ENCODE measurements at places on chromosomes 3 and 15.
A peak's percentile ranks its signal among the peaks of the same experiment; 100 is the strongest.

- DNase-seq, result no peak
These were observed 87.8 kb downstream of the C3orf85 start for GRCh38 chr3:109224333-109224732.

- DNase-seq, result no peak
These were observed 7.0 kb downstream of the CLDN11 start for GRCh38 chr3:170425491-170426239.

DNA sequence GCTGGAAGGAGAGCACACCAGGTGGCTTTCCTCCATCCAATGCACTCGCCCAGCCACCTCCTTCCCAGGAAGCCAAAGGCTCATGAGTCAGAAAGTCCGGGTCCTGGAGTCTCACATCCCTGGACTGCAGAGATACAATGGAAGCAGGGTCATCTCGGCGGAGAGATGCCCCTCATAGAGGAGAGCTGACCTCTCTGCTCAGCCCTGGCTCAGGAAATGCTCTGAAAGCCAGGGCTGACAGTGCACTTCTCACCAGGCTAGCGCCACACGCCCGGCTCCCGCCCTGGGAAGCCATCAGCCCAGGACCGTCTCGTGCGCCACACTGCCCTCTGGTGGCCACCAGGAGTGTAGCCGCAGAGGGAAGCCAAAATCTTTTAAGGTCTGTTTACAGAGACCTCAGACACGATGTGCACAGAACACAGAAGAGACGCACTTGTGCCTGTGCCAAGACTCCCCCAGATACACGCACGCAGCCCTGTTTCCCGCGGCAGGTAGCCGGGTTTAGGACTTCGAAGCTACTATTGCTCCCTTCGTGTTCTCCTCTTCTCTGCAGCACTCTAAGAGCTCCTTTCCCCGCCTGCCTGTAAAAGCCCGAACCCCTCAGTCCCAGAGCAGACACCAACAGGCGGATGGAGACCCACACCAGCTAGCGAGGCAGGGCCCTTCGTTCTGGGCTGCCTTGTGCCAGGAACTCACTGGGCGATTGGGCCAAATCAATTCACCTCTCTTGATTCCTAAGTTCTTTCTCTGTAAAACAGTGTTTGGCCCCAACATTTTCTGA lies 9.7 kb downstream of the NTRK3 start:
- no peak for DNase-seq

DNA sequence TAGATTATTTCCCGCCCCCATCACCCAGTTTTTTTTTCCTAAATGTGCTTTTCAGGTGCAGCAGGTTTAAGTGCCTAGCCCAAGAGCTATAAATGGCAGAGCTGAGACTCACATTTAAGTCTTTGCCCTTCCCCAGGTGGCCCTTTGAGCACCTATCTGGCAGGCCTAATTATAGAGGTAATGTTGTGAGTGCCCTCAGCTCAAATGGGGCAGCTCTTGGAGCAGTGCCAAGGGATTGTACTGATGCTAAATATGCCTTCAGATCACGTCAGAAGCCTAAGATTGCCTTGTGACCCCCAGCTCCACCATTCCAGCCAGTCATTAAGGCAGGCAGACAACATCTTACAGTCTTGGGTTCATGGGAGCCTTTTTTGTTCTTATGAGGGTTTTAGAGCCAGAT lies 159.5 kb downstream of the RPLP1 start:
- DNase-seq, result no peak

GRCh38 chr3:179848711-179849110 lies 188.0 kb downstream of the PEX5L start:
- DNase-seq, result no peak

DNA sequence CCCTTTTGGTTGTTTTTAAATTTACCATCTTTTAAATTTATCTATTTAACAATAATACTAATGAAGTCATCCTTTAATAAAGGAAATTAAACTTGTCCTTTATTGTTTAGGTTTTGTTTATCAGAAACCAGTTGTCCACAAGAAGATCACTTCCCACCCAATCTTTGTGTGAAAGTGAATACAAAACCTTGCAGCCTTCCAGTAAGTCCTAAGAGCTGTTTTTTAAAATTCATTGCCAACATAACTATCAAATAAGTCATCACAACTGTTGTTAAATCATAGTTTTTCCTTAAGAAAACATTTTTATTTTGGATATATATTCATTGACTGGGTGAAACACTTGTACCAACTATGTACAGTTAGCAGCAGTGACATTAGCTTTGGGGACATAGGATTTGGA lies 59.4 kb downstream of the CALML4 start:
- no peak for DNase-seq

DNA sequence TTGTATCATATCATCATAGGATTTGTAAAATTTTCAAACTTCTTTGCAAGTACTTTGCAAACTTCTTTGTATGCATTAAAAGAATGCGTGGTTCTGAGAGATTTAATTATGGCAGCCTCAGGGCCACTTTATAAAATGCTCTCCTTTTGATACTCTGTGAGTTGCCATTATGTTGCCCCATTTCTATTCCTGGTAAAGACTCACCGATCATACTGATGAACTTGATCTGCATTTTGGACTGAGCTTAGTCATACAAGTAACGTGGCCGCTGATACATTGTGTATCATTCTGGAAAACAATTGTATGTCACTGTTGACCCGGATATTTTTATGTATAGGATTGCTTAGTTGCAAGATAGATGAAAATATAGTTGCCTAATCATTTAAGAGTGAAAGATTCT lies 38.8 kb downstream of the AKAP13 start:
- DNase-seq, result no peak

GRCh38 chr15:85758655-85758978 lies 36.1 kb downstream of the KLHL25 start:
- peak; percentile 89 for DNase-seq

DNA sequence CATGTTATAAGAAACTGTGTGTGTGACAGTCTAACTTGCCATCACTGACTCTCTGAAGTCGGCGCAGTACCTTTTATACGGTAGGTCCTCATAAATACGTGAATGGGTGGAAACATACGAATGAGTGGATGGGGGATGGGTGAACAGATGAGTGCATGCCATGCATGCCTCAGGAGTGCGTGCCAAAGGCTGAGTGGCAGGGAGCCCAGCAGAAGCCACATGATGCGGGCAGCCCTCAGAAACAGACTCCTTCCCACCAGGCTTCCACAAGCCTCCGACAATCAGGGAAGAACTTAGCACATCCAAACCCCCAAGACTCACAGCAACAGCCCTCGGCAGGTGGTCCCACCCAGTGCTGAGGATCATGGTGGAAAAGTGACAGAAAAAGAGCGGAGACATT lies 16.7 kb downstream of the HCN4 start:
- no peak for DNase-seq

DNA sequence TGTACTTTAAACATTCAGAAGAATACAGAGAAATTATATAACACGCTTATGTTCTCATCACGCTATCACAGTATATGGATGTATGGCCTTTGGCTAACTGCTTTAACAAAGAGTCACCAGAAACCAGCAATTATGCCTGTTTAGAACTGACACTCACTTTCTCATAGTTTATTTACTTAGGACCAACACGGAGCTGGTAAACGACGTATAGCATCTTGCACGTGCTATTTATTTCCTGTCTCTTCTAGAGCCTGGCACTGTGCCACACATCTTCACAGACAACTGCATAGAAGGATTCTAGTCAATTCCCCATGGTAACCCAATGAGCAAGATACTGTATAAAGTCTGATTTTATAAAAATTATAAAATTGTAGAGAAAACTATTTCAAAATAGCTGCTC lies 43.6 kb downstream of the TBC1D2B start:
- DNase-seq, result no peak

GRCh38 chr15:72136170-72137051 lies 18.2 kb downstream of the SENP8 start:
- no peak for DNase-seq

- DNase-seq, result no peak
These were observed 555 bp downstream of the ATP11B start for GRCh38 chr3:182793663-182794454.

- no peak for DNase-seq
These were observed 382.0 kb upstream of the ROBO2 start for GRCh38 chr3:76657909-76658308.

DNA sequence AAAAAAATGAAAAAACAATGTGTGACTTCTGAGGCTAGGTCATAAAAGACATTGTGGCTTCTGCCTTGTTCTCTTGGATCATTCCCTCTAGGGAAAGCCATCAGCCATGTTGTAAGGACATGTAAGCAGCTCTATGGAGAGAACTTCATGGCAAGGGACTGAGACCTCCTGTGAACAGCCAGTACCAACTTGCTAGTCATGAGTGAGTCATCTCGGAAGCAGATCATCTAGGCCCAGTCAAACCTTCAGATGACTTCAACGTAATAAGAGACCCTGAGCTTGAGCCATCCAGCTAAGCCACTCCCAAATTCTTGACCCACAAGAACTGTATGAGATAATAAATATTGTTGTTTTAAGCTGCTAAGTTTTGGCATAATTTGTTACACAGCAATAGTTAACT lies 4.9 kb downstream of the MON1A start:
- no peak for DNase-seq

DNA sequence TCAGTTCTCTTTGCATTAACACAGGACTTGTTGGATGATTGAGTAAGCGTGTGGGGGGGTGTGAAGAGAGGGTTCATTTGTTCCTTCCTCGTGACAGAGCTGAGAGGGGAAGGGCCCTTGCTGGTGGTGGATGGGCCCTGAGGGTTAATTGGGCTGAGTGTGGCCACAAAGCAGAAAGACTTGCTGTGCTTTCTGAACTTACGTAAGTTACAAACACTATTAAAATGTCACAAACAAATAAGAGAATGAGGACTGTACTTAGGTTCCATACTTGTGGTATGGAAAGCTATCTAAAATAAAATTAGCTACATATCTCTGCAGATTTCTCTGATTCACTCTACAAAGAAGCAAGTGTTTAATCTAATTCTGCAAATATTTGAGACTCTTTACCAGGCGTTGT lies 231.3 kb downstream of the LPP start:
- DNase-seq, result no peak

DNA sequence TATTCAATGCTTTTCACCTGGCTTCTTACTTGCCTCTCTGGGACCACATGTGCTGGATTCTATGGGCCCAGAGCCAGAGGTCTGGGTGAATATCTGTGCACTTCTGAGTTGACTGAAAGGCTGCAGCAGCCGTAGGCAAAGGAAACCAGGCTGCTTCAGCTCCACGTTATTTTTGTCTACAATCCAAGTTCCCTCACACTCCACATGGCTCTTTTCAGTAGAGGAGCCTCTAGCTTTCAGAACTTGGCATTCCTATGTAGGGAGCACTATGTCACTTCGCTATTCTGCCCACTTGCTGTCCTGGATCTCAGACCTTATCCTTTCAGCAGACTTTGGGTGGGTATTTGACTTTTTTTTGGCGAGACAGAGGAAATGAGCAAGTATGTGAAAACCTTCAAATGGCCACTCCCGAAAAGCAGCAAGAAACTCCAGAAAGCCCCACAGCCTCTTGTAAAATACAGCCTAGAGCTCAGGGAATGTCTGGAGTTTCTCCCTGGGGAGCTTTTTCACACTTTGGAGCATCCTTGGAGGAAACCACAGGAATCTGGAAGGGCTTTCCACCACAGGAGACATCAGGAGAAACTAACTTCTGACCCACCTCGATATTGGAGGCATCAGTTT lies 80.9 kb downstream of the DUT start:
- no peak for DNase-seq

- no peak for DNase-seq
These were observed 77.6 kb upstream of the CHD2 start for GRCh38 chr15:92822216-92823144.

DNA sequence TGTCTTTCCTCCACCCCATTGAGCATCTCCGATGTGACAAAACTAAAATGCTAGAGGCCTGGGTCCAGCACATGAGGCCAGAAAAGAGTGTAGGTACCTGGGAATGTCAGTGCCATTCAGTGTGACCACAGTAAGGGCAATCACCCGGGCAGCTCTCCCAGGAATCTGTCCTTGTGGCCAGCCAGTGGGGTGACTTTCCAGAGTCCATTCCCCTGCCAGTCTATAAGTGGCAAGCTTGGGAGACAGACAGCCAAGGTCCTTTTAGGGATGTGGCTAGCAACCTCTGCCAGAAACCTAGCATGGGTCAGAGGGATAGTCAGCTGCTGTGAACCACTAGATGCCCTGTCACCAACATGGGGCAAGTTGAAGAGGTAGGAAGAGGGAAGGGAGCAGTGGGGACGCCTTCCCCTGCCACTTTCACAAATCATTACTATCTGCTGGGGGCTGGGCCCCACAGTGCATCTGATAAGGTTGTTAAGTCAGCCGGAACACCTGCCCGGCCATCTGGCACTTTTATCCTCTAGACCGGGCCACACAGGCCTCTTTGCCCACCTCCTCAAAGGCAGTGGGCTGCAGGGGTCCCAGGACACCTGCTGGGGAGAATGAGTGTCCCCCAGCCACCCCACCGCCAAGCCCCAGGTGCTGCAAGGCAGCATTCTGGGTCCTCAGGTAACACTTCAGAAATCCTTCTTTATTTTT lies 24.8 kb upstream of the DET1 start:
- DNase-seq, result no peak

DNA sequence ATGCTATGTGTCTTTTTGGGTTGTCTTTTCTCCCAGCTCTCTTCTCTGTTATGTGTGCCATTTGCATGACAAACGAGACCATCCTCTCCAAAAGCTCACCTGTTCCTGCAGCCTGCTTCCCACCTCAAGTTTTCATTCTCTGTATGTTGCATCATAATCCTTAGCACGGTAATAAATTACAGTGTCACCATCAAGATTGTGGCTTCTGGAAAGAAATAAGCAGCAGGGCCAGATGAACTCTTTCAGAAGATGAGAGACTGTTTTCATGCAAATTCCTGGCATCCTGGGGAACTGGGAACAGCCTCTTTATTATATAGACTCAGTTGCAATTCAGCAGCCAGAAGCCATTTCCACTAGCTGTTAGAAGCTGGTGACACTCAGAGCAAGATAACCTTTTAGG lies 436.7 kb downstream of the EPHB1 start:
- DNase-seq, result no peak

DNA sequence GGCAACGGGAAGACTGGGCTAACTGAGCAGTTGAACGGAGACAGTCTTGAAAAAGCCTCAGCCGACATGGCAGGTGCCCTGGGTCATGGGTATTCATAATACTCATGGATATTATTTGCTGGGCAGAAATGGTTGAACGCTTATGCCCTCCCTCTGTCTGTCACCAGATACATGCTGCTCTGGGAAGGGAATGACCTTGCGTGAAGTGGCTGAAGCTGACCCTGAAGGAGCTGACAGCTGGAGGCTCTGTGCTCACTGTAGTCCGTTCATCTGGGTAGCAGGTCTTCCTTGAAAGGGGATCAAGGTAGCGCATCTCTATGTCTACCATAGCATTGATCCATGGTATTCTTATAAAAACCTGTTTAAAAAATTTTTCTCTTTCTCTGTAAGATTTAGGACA lies 390.7 kb downstream of the PDCD6IP start:
- no peak for DNase-seq

DNA sequence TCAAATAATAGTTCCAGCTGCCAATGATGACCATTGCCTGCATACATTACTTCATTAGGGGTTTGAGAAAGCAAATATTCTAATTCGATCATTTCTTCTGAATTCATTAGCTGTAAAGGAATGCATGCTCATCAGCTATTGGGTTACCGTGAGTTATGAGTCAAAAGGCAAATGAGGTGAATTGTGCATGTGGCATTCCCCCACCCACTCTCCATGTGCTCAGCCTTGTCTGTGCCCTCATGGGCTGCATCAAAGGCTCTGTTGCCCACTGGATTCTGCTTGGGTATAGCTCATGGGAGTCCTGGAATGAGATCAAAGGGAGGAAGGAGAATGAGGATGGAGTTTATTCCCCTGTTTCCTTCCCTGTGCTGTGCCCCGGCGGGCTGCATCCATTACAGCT lies 99.3 kb upstream of the CHRNA7 start:
- no peak for DNase-seq

- DNase-seq, result no peak
These were observed 43.7 kb downstream of the TMEM45A start for GRCh38 chr3:100536093-100536492.

All from chondrocyte (in vitro differentiated cells).